Activated effector memory CD4-positive, alpha-beta T cell treated with Interleukin-2 at 50 U/mL for 16 hours (primary cell): ENCODE measurements at places on chromosomes 2 and 18.
A peak's percentile ranks its signal among the peaks of the same experiment; 100 is the strongest.

DNA sequence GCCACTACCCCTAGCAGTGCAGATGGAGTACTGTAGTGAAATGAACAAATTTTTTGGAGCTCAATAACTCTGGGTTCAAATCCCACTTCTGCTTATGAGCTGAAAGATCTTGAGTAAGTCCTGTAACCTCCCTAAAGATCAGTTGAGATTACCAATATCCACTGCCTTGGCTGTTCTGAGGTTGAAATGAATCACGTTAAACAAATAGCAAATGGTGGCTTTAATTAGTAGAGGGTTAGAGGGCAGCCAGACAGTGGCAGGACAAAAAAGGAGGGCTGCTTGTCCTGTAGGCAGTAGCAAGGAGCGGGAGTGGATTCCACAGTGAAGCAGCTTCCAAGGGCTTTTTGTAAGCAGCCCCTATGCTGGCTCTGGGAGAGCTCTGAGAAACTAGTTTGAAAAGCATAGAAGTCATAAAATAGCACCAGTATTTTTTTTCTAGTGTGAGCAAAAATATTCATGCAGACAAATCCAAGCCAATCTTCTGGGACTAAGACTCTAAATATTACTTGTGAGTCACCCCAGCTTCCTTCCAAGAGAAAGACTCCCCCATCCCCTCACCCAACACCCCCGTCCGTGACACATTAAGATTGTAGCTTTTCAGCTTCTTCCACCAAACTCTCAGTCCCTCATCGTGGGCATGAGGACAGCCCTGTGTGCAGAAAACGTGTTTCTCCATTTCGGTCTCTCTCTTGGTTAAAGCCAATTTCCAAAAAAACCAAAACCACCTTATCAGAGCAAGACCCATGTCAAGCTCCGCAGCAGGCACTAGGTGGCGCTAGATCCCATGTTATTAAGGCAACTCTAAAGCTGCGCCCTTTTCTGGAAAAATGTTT is 123.5 kb upstream of the LGALSL start:
- peak; percentile 54 for DNase-seq

GRCh38 chr18:23258566-23259469 is 123.5 kb downstream of the CABLES1 start:
- DNase-seq: no peak

- DNase-seq: no peak
Measured at GRCh38 chr2:210086292-210086691, 83.9 kb downstream of the RPE start.

DNA sequence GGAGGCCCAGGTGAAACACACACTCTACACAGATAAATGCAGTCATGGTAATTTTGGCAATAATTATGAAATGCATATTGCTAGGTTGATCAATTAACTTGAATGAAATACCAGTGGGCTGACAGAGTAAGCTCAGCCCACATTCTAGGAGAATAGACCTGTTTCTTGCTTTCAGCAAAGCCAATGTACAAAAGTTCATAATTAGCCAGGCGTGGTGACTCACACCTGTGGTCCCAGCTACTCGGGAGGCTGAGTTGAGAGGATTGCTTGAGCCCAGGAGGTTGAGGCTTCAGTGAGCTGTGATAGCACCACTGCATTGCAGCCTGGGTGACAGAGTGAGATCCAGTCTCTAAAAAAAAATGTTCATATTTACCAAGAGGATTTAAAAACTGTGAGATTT is 15.7 kb upstream of the MBP start:
- no peak for DNase-seq

DNA sequence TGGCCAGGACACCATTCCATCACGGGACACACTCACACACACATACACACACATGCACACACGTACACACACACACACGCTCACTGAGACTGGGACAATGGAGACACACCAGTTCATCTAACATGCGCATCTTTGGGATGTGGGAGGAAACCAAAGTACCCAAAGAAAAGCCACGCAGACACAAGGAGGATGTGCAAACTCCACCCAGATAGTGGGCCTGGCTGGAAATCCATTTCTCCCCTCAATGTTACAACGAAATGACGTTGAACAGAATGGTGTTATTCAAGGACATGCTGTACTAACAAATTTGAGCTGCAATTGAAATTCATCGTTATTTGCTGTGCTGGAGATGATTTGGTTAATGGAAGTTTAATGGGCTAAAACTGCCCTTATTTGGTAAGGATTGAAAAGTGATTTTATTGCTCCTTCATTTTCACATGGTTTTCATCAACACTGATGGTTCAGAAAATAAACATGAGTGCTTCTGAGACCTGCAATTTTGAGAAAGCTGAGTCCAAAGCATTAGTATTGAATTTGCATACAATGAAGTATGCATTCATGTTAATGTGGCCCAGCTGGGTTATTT is 110.0 kb downstream of the KCNE4 start:
- no peak for DNase-seq

DNA sequence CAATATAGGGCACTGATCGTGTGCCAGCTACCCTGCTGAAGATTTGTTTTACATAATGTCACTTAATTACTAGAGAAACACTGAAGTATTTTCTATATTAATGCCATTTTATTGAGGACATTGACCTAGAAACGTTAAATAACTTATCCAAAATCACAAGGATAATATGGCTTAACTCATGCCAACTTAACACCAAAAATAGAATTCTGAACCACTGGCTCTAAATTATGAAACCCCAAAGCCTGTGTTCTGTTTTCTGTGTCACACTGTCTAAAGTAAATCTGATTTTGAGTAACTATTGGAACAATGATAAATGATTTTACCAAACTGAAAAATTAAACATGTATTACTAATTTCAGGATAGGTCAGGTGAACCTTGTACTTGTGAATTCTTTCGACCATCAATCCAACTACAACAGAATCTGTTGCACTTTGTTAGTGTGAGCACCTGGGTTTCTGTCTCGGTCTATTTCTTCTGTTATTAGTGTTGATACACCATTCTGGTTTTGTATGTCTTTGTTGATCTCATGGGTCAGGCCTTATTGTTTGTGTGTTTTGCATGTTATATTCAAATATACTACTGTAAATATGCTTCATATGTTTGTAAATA is 48.2 kb upstream of the CCDC141 start:
- DNase-seq: no peak

GRCh38 chr2:161010503-161011015 is 149.7 kb upstream of the TANK start:
- no peak for DNase-seq

DNA sequence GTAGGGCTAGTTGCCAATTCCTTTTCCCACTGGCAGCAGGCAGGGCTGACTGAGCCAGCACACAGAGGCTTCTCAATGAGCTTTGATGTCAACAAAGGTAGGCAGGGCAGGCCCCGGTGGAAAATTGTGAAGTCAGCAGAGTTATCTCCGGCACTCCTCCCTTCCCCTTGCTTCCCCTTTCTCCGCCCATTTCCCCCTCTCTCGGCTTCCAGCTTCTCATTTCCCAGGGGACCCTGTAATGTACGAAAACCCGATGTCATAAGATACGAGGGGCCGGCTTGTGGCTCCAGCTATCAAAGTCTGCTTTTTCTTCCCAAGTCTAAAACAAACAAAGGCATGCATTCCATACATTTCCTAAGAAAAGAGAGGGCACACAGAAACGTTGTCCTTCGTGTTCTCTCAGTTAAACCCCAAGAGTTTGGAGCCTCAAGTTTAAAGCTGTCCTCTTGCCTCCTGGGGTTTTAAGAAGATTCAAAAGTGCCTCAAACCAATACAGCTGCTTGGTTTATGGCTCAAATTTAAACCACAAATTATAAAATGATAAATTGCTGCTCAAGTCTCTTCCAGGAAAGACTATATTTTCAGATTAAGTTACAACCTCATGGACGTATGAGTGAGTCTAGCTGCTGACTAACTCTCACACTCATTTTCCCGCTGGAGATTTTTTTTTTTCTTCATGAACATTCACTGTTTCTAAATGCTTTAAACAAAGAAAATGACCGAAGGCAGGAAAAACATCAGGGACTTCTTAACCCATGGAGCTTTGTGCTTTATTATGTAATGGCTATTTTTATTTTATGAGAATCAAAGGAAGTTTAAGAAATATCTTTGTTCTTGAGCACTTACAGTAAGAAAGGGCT is 27.2 kb upstream of the EML4 start:
- peak; percentile 21 for DNase-seq

GRCh38 chr2:110789706-110790105 is 57.3 kb downstream of the ACOXL start:
- DNase-seq: no peak

DNA sequence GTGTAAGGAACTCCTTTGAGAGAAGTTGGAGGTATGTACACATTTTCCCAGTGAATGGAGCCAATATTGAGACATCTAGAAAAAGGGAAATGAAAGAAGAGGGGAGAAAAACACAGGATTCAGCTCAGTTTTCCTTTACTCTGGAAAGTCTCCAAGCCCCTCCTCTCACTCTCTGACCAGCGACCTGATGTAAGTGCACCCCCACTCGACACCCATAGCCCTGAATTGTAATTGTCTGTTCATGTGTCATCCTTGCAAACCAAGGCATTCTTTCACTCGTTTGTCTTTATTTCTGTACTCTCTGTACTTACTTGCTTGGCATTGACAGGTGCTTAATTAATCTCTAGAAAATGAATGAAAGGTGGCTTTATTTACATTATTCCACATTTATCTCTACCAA is 55.7 kb upstream of the CTAGE1 start:
- no peak for DNase-seq

DNA sequence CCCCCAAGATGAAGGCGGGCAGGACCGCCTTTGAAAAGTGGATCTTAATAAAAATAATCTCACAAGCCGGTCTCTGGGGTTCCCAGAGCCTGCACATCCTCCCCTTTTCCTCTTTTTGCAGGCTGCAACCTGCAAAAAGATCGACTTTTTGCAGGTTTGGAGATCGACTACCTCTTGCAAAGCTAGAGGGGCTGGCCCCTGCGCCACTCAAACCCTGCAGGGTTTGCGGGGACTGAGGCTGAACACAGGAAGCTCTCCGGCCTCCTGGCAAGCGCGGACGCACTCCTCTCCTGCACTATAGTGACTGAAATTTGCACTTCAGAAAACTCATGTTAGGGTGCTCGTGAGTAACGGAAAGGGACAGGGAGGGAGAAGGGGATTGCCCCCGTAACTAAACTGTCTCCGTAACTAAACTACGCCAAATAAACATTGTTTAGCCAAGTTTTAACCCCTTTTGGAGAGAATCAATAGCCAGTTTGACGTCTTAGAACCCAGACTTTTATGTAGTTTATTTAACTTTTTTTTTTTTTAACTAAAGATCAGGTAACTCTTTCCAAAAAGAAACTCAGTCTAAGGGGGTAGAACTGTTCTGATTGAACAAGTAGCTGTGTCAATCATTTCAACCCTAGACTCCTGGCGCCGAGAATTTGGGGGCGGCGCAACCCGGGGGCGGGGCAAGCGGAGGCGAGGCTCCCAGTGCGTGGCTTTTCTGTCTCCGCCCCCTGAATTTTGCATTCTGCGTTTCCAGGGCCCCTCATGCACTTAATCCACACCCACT is 2.5 kb downstream of the IGFBP5 start:
- no peak for DNase-seq

GRCh38 chr2:81266106-81266505 is 961.6 kb upstream of the LRRTM1 start:
- DNase-seq: no peak

DNA sequence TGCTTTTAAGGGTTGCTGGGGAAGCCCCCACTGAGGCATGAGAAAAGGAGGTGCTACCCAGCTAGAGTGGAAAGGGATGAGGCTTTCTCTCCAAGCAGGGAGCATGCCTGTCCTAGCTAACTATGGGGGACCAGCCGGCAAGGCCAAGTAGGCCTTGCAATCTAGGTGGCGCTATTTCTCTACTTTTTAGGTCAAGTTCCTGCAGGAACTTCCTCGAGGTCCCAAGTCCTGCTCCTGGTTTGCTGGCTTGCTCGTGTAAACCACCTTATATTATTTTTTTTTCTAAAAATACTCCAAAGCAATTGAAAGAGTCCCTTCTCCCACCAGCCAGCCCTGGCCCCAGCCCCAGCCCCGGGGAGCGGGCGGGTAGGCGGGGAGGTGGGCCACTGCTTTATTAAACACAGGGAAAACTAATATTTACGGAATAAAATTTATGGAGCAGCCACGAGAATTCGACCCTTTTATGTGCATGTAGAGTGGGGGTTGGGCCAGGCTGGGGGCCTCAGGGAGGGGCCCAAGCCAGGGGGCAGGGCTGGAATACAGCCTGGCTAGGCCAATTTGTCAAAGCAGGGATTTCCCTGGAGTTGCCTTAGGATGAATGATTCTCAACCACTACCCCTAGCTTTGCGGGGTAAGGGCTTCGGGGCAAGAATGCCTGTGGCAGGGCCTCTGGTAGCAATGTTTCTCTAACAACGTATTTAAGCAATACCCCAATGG is 12.8 kb upstream of the IHH start:
- DNase-seq: no peak

DNA sequence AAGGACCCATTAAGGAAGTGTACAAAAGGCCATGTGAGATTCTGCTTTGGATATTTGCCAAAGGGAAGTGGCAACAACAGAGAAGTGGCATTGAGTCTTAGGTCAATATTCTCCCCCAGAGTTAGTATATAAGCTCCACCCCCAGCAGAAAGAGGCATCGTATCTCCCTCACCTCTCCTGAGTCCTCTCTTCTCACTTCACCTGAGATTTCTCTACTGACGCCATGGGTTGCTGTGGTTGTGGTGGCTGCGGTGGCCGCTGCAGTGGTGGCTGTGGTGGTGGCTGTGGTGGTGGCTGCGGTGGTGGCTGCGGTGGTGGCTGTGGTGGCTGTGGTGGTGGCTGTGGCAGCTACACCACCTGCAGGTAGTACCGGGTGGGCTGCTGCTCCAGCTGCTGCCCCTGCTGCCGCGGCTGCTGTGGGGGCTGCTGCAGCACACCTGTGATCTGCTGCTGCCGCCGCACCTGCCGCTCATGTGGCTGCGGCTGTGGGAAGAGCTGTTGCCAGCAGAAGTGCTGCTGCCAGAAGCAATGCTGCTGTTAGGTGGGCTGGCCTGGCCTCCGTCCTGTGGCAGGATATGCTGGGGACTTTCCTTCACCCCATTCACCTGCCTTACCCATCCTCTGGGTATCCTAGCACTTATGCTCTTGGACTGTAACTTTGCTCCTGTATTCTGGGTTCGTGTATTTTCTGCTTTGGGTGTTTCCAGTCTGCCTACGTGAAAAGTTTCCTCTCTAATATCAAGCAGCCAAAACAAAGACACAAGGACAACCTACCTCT is 5.9 kb downstream of the SCYGR3 start:
- DNase-seq: no peak

DNA sequence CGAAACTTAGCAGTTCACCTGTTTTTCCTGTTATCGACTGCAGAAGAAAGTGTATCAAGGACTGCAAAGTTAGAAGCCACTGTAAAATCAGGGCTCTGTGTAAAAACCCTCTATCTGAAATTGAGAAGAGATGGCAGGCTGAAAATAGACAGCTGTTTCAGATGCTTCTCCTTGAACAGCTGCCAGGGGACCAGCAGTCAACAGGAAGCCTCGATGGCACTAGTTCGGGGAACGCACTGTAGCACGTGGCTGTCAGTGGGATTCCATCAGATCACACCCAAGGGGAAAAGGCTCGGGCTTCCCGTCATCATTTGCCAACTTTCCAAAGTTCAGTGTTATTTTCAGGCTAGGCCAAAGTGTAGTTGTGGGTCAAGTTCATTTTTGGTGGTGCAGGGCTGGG is 316.9 kb downstream of the TXNL1 start:
- DNase-seq: no peak

- no peak for DNase-seq
Measured at GRCh38 chr2:57843158-57843557, 203.4 kb upstream of the VRK2 start.
